ENCODE measurements at places on chromosomes 6 and 20.

- DNase-seq = no peak
These were observed 38.1 kb downstream of the ECT2L start for GRCh38 chr6:138833816-138834539.

GRCh38 chr20:19784511-19785172, 26.6 kb downstream of the RIN2 start:
- DNase-seq = peak; percentile 42

DNA sequence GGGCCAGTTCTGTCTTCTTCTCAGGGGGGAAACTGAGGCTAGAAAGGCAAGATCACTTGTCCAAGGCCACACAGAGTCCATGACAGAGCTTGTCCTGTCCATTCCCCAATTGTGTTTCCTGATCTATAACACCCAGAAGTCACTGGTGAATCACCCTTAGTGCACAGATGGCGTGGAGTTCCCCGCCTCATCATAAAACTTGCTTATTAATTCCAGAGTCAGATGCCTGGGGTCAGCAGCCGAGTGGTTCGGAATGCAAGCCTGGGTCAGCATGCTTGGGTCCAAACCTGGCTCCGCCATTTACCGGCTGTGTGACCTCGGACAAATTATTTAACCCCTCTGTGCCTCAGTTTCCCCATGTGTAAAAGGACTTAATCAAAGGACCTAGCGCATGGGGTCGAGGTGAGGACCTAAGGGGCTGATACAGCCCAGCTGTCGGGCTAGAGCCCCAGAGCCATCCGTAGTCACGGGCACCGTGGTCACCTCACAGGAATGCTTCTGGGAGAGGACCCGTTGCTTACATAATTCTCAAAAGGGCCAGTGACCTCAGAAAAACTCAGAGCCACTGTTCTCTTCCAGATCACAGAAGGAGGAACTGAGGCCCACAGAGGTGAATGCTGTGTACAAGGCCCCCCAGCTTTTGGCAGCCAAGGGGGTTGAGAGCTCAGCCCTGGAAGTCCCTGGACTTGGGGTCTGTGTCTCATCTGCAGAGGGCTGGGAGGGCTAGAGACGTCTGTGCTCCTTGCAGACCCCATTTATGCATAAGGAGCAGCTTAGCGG, 1.4 kb upstream of the ZBP1 start:
- no peak for DNase-seq

- no peak for DNase-seq
These were observed 6.4 kb upstream of the GMNN start for GRCh38 chr6:24768361-24768760.

- no peak for DNase-seq
These were observed 4.3 kb downstream of the MTCL3 start for GRCh38 chr6:127514773-127515227.

All from T1000 (cell line).